ENCODE measurements at places on chromosomes 2 and 18.

- DNase-seq = no peak
Measured at GRCh38 chr18:5167831-5168230, 29.2 kb downstream of the AKAIN1 start.

- no peak for DNase-seq
Measured at GRCh38 chr2:34123996-34124785, 525.1 kb upstream of the FAM98A start.

GRCh38 chr2:191274413-191274815 lies 29.2 kb downstream of the MYO1B start:
- DNase-seq = no peak

GRCh38 chr2:181264441-181264840 lies 192.7 kb upstream of the ITGA4 start:
- no peak for DNase-seq

GRCh38 chr18:63192126-63192884 lies 127.3 kb downstream of the BCL2 start:
- no peak for DNase-seq

DNA sequence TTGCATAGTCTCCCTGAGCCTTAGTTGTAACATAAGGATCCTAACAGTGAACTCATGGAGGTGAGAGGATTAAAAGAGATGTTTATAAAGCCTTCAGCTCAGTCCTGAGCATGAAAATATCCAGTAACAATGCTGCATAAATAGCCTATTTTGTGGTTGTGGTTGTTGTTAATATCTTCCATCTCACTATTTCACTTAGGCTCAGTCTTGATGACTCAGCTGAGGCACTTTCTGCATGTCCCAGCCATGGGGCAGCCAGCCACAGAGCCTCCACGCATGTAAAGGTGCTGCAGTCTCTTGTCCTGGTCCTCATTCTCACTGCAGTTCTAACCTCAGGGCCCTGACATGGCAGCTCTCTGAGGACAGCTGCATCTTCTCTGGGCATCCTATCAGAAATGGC lies 218.8 kb upstream of the PKDCC start:
- DNase-seq = no peak

DNA sequence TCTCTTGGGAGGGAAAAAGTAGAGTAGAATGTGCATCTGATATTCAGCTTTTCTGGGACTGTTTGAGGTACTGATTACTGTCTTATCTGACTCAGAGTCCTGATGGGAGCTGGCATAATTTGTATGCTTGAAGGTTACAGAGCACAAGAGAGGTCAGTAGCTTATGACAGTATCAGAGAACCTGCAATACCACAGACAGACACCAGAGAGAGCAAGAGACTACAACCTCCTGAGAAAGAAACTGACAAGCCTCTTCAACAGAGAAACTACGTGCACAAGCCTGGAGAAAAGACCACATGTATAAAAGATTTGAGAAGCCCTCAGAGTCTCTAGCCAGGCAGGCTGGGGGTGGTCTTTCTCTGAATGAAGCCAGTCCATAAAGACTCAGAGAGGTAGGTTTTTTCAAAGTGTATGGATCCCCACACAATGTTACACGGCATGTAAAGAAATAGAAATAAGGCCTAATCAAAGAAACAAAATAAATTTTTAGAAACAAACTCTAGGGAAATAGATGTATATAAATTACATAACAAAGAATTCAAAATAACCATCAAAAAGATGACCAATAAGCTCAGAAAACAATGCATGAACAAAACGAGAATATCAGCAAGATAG lies 568.3 kb downstream of the LRRTM4 start:
- DNase-seq = peak; percentile 5

DNA sequence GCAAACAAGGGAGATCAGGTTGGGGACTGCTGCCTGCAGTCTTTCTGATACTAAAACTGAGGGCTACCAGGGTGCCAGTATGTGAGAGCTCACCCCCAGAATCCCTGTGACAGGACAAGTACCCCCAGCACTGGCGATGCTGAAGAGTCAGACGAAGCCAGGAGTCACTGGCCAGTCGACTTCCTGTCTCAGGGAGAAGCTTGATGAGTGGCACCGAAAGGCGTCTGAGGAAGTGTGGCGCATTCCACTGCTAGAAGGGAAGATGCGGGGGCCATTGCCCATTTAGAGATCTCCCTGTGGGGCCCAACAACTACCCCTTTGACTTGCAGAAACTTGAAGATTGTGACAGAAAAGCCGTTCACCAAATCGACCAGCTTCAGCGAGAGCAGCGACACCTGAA lies 22.0 kb downstream of the MXD1 start:
- no peak for DNase-seq

DNA sequence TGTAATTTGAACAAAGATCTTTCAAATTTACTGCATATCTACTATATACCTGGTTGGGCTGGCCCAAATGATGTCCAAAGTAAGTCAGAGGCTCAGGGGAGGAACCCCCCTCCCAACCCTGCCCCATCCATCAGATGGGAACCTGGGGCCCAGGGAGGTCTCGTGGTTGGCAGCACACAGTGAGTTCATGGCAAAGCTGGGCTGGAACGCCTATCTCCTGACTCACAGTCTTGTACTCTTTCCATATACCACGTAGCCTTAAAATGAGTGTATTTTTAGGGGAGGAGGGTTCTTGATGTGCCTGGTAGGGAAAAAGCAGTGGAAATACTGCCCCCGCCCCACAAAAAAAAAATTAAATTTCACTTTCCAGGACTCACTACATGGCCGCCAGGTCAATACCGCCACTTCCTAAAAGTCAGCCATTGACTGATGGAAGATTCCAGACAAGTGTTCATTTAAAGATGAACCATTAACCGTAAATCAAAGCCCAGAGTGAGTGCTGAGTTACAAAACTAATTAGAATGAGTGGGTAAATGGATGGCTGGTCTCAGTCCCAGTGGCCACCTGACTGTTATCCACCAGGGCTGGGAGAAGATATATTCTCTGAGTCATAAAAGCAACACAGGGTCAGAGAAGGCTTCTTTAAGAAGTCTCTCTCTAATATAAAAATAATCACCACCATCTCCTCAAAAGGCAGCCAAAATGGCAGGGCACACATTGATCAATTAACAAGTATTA lies 80.5 kb downstream of the ZBTB7C start:
- DNase-seq = no peak

DNA sequence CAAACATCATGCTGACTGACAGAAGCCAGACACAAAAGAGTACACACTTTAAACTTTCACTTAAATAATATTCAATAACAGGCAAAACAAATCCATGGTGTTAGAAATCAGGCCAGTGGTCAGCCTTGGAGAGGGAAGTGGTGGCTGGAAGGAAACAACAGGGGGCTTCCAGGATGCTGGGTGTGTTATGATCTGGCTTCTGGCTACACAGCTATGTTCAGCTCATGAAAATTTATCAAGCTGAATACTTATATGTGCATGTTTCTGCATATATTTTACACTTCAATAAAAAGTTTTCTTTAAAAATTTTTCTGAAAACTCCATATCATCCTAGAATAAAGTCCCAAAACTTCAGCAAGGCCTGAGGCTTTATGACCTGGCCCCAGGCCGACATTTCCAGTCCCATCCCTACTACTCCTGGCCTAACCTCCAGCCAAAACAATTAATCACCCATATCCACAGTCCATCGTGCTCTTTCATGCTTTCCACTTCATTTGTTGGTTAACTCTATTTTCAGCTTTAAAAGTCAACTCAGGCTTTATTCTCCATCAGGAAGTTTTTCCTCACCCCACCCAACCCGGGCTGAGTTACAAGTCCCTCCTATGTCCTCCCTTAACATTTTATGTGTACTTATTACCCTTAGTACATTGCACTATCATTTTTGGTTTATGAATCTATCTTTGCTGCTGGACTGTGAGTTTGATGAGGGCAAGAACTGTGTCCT lies 27.9 kb upstream of the SPTBN1 start:
- no peak for DNase-seq

- DNase-seq = no peak
Measured at GRCh38 chr2:233989221-233989858, 61.2 kb upstream of the SPP2 start.

DNA sequence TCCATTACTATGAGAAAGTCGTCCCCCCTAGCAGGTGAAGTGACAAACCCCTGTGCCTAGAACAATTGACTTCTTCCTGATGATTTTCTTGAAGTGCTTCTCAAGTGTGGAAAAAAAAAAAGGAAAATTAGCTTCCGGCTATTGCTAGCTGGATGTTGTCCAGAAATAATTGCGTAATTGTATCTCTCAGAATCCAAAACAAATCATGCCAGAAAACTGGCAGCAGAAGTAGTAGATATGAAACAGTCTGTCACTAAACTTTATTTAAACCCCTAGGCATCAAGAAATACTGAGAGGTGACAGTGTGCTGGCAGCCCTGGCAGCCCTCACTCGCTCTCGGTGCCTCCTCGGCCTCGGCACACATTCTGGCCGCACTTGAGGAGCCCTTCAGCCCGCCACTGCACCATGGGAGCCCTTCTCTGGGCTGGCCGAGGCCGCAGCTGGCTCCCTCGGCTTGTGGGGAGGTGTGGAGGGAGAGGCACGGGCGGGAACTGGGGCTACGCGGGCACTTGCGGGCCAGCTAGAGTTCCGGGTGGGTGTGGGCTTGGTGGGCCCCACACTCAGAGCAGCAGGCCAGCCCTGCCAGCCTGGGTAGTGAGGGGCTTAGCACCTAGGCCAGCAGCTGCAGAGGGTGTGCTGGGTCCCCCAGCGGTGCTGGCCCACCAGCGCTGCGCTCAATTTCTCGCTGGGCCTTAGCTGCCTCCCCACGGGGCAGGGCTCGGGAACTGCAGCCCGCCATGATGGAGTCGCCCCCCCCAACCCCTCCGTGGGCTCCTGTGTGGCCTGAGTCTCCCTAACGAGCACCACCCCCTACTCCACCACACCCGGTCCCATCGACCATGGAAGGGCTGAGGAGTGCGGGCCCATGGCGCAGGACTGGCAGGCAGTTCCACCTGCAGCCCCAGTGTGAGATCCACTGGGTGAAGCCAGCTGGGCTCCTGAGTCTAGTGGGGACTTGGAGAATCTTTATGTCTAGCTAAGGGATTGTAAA lies 80.5 kb upstream of the ABCA12 start:
- DNase-seq = no peak

- DNase-seq = peak; percentile 41
Measured at GRCh38 chr2:43171789-43172188, 54.6 kb downstream of the ZFP36L2 start.

DNA sequence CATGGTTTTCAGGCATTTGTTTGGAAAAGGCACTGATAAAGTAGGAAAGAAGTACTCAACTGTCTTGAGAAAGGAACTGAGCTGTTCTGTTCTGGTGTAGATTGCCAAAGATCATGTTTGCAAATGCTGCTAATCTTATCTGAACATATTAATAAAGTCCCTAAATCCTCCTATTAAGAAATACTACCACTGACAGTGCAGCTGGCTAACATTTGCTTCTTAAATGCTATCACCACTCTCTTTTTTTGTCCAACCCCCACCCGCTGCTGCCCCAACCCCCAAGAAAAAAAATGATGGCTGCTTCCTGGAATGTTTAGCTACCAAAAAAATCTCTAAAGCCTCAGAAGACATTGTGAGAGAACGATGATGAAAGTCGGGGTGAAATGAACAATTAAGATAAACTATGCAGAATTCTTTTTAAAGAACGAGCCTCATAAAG lies 130.7 kb downstream of the CCBE1 start:
- no peak for DNase-seq

GRCh38 chr2:202545523-202545922 lies 89.2 kb upstream of the FAM117B start:
- DNase-seq = no peak

DNA sequence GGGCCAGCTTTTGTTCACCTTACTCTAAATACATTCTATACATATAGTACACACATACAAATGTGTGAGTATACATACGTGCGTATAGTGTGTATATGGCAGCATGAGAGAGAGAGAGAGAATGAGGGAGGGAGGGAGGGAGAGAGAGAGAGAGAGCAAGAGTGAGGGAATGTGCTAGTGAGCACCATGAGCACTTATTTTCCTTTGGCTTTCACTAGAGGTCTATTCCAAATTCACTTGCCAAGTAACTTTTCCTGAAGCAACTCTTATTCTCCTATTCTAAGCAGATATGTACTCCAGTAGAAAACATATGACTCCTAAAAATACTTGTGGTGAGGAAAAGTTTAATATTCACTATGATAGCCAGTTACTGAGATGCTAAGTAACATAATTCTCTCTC lies 85.7 kb downstream of the COBLL1 start:
- no peak for DNase-seq

GRCh38 chr18:29259838-29260237 lies 1082.9 kb upstream of the CDH2 start:
- DNase-seq = no peak

DNA sequence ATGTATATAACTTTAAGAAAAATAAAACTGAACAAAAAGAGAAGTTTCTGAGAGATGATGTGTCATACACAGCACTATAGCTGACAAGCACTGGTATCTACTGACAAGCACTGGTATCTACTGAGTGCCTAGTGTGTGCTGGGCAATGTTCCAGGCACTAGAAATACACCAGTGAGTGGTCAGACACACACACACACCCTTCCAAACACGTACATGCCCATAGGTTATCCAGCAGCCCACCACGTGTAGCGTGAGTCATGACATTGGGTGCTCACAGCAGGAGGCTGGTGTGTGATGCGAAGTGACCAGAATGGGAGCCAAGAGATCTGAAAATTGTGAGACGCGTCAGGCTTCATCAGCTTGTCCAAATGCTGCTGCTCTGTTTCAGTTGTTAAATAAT lies 12.2 kb upstream of the GNAL start:
- peak; percentile 30 for DNase-seq

DNA sequence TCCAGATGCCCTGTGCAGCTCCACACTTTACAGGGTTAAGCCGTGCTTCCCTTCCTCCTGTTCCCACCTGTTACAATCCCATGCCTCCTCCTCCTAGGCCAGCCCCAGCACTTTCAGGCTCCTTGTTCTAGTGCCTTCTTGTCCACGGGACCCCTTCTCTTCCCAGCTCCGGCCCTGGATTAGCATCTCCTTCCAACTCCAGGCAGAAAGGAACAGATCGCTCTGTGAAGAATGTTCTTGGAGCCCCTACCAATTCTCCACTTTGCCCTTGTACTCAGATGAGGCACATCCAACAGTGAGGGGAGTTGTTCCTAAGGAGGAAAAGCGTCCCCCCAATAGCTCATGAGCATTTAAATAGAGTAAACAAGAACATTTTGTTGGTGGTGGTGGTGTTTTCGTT lies 72.7 kb downstream of the CABLES1 start:
- no peak for DNase-seq

DNA sequence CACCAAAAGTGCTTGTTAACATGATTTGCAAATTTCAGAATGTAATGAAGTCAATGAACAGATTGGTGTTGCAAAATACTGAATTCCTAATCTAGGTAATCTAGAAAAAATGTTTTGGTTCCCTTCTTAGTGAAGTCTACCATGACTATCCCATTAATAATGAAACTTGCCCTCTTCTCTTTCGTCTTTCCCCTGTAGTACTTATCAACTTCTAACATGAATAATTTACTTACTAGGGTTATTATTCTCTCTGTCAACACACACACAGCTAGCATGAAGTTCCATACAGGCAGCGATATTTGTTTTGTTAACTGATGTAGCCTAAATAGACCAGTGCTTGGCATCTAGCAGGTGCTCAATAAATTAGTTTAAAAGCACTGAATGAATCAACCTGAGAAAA lies 160.2 kb downstream of the NCK2 start:
- no peak for DNase-seq

All from K562 (cell line).